ENCODE measurements at places on chromosomes 7 and 10.

DNA sequence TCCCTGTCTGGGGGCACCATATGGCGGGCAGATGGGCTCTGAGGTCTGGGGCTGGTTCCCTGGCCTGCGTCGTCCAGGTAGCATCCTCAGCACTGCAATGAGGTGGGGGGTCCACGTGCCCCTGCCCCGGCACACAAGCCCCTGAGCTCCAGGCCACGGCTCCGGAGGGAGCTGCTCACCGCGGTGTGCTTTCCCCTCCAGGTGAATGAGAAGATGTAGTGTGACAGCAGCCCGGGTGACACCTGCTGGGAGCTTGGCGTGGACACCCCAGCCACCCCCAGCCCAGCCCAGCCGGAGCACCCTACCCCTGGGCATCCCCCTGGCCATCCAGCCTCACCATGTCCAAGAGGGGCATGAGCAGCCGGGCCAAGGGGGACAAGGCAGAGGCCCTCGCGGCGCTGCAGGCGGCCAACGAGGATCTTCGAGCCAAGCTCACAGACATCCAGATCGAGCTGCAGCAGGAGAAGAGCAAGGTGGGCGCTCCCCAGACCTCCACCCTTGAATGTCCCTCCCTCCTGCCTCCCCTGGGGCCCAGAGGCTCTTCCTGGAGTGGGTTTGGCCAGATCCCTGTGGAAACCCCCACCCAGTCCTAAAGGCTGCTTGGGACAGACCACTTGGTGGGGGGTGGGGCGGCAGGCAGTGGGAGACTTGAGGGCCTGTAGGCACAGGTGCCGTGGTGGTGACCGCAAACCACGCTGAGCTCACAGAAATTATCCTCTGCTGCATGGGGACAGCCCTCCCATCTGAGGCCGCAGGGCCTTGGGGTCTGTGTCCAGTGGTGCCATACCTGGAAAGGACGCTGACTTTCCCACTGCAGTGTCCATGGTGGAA is 38.9 kb downstream of the JAKMIP3 start:
- no peak for DNase-seq

- no peak for DNase-seq
Observed at GRCh38 chr10:11560076-11560709, 51.3 kb downstream of the USP6NL start.

- no peak for DNase-seq
Observed at GRCh38 chr10:122587098-122587760, 26.7 kb downstream of the DMBT1 start.

DNA sequence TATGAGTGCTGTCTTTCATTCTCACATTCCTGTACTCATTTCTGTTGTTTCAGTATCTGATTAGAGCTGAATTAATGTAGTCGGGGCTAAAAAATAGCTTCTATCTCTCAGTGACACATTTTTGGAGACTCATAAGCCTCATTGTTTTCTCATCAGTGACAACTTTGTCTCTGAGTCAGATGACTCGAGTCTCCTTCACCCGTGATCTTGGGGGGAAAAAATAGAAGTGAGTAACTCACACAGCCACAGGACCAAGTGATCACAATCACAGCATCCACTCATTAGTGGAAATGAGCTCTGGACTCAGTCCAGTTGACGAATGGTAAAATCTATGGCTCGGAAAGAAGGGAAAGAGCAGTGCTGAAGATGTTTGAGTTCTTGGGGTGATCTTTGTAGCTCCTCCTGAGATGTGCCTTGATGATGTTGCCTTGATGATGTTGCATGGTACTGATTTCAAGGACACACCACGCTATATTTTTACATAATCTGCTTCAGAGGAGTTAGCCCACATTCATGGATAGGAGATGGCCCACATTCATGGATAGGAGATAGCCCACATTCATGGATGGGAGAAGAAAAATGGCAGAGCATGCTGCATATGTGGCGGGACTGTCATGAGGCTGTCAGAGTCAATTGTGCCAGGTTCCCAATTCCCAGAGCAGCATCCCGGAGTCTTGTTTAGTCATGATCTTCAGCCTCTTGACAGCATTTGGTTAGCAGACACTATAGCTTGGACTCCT is 214.7 kb downstream of the CELF2 start:
- DNase-seq = no peak

DNA sequence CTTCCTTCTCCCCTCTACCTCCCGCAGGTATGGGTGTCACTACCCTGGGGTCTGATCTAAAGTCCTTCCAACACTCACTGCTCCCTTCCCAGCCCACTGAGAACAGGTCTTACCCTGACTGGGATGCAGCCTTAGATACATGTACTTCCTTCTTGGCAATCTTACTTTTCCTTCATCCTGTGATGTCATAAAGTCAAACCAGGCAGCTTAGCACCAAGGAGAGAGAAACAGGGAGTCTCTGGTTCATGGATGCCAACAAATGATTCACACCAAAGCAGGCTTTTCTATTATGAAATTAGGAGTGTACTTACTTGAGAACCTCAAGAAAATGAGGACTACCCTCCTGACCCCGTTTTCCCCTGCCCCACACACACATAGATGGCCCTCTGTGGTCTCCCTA is 111.0 kb upstream of the KMT2E start:
- no peak for DNase-seq

DNA sequence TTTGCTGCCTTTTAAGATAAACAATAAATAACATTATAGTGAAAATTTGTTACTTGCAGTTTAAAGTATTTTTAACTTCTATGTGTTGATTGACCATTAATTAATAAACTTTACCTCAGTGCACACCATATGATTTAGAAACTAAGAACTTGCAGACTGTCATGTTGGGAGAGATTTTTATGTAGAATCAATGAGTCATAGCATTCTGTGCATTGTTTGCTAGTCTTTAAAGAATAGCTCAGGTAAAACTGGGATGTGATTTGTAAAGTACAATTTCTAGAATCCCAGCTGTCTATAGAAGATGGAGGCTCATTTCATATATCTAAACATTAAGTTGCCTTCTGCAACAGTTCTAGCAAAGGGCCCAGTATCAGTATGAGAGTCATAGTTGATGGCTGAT is 199.6 kb upstream of the SEMA3A start:
- no peak for DNase-seq

- no peak for DNase-seq
Observed at GRCh38 chr7:151243408-151244195, 4.9 kb downstream of the SMARCD3 start.

DNA sequence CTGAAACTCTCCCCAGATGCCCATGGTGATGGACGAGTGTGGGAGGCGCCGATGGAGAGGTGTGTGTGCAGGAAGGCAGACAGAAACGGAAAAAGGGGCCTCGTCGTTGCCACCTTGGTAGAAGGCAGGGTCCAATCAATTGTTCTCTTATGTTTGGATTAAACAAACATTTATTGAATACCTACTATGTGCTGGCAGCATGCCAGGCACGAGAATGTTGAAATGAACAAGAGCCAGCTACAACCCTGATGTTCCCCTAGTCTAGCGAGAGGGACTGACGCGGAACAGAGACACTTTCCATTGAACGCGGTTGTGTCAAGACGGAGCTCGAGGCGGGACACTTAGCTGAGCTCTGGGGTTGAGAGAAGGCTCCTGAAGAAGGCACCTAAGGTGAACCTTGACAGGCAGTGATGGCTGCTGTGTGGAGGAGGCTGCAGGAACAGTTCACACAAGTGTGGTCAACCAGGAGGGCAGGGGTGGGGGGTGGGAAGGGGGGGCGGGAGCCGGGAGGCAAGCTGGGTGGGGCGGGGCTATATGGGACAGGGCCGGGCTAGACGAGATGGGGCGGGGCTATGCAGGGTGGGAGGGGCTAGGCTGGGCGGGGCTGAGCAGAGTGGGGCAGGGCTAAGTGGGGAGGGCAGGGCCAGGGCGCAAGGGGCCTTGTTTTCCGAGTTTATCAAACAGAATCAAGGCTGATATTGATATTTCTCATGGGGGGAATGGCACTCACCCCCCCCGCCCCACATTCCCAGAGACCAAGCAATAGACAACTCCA is 181.0 kb downstream of the GATA3 start:
- no peak for DNase-seq

DNA sequence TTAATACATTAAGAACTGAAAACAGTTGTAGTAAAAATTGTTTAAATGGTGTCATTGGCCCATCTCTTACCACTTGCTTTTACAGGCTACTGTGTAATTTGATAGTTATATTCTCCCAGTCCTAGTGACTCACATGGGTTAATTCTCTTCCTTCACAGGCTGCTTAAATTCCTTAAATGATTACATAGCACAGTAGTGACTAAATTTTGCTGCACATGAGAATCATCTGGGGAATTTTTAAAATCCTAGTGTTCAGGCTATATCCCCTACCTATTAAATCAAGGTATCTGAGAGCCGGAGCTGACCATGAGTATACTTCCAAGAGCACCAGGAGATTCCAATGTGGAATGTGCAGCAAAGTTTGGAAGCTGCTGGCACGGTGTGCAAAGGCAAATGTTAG is 45.3 kb upstream of the ZNF800 start:
- DNase-seq = no peak

DNA sequence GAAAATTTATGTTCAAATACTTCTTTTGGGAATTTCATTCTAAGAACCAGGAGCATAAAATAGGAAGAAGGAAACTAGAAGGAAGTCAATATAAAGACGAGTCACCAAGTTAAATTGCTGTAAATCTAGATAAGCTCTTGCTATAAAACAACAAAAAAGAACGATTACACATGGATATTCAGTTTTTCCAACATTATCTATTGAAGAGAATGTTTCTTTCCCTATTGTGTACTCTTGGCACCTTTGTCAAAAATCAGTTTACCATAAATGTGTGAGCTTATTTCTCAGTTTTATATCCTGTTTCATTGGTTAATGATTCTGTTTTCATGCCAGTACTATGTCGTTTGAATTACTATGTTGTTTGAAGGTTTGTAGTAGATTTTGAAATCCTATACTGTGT is 536.3 kb upstream of the MKI67 start:
- DNase-seq = no peak

- DNase-seq = no peak
Observed at GRCh38 chr10:77015360-77015759, 622.2 kb downstream of the KCNMA1 start.

DNA sequence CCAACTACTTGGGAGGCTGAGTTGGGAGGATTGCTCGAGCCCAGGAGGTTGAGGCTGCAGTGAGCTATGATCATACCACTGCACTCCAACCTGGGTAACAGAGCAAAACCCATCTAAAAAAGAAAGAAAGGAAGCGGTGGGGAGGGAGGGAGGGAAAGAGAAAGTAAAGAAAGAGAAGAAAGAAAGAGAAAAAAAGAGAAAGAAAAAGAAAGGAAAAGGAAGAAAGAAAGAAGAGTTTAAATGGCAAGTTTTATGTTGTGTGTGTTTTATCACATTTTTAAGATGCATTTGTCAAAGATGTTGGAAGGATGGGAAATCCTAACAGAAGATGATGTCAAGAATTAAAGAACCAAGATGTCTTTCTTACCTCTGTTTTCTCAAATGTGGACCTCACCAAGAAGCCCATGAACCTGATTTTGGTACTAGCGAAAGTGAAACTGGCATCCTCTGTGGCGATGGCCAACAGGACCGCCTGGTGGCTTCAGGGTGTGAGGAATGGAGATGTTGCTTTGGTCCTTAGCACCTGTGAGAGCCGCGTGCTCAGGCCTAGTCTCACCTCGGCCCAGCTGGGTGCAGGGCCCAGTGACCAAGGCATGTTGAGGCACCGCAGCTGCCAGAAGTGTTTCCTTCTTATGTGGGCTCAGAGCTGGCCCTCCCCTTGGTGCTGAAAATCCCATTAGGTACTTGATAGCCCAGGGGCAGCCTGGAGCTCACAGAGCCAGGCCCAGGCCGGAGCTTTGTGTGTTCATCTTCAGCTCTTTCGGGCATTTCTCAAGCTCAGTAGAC is 9.8 kb downstream of the UCMA start:
- DNase-seq = no peak

DNA sequence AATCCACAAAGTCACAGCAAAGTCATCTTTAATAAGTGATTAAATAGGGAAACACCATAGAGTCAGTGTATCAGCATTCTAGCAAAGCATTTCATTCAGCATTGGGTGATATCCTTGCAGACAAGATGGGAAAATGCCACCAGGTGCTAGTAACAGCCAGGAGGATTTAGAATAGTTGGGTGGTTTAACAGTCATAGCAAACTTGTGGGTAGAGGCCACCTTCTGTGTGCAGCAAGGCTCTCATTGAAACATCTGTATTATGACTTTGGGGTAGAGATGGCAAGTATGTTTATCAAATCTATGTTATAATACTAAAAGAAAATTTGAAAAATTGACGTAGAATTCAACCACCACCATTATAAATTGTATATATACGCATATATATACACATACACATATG is 26.4 kb upstream of the ADO start:
- no peak for DNase-seq

DNA sequence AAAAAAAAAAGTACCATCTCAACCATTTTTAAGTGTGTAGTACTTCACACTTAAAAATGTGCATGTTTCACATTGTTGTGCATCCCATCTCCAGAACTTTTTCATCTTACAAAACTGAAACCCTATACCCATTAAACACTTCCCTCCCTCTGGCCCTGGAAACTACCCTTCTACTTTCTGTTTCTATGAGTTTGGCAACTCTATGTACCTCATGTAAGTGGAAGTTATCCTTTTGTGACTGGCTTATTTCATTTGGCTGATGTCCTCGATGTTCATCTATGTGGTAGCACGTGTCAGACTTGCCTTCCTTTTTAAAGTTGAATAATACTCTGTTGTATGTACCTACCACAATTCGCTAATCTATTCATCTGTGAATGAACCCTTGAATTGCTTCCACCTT is 12.2 kb downstream of the KCNMA1 start:
- no peak for DNase-seq

DNA sequence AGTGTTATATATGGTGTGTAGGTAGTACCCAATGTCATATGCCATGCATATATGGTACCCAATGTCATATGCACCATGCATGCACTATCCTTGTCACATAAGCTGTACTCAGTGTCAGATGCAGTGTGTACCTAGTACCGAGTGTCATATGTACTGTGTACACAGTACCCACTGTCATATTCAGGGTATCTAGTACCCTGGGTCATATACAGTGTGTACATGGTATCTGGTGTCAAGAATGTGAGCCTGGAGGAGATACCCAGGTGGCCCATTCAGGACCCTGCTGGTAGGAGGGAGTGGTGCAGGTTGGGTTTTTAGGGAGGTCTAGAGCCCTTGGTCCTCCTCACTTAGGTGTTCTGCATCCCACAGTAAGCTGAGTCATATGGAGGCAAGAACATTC is 1.8 kb downstream of the ZMYND11 start:
- no peak for DNase-seq

DNA sequence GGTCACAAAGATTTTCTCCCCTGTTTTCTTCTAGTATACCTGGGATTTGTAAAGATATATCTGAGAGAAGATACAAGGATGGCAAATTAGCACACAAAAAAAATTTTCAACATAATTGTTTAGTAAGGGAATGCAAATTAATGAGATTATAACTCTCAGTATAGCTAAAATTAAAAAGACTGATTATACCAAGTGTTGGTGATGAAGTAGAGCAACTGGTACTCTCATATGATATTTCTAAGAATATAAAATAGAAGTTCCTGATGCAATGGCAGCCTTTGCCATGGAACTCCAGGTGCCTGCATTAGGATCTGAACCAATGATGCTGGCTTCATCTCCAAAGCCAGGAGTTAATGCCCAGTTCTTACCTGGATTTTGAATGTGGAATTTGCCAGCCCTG is 51.4 kb upstream of the KIAA1217 start:
- no peak for DNase-seq
